Calu3 (cell line): ENCODE measurements at places on chromosomes 2 and 18.
A peak's percentile ranks its signal among the peaks of the same experiment; 100 is the strongest.

- peak; percentile 42 for DNase-seq
Measured at GRCh38 chr2:54176577-54176976, 61.2 kb downstream of the ACYP2 start.

DNA sequence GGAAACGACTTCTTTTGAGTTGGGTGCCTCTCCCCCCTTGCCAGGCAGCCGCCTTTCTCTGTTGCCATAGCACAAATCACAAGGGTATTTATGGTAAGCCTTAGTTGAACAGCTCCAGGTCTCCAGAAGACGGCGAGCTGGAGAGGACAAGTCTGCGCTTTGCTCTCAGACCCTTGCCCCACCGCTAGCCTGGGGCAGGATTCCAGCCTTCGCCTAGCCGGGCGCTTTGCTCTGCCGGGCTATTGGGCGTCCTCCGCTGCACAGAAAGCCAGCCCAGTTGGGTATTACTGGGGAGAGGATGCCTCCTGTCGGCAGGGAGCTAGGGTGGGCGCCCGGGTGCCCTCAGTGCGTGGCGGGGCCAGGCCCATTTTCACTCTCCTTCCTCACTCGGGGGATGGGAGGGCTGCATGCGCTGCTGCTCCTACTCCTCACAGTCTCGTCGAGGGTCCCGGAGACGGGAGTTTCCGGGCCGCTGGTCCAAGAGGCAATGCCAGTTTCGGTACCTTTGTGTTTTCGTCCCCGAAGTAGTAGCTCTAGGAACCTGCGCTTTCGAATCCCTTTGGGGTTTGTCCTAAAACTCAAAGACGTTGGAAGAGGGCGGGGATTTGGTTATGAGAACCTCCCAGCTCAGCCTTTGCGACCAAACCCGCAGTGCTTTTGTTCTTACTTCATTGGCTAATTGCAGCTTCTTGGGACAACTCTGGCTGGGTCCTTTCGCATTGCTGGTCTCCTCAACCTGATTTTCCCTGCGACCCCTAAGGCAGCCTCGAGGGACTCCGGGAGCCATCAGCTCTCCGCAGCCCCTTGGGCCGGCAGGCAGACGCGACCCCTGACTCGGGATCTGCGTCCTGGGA is 3.6 kb upstream of the DLX2 start:
- DNase-seq: peak; percentile 62

GRCh38 chr2:231050018-231050901 is 6.4 kb upstream of the PSMD1 start:
- peak; percentile 47 for DNase-seq

GRCh38 chr2:222297600-222297935 is 1.2 kb downstream of the PAX3 start:
- DNase-seq: no peak

GRCh38 chr18:41058351-41059125 is 896.5 kb upstream of the PIK3C3 start:
- no peak for DNase-seq

- DNase-seq: no peak
Measured at GRCh38 chr2:226911932-226912331, 76.1 kb downstream of the RHBDD1 start.

GRCh38 chr2:229033816-229034215 is 237.3 kb downstream of the PID1 start:
- no peak for DNase-seq

- DNase-seq: no peak
Measured at GRCh38 chr2:152161598-152161997, 14.0 kb downstream of the STAM2 start.

DNA sequence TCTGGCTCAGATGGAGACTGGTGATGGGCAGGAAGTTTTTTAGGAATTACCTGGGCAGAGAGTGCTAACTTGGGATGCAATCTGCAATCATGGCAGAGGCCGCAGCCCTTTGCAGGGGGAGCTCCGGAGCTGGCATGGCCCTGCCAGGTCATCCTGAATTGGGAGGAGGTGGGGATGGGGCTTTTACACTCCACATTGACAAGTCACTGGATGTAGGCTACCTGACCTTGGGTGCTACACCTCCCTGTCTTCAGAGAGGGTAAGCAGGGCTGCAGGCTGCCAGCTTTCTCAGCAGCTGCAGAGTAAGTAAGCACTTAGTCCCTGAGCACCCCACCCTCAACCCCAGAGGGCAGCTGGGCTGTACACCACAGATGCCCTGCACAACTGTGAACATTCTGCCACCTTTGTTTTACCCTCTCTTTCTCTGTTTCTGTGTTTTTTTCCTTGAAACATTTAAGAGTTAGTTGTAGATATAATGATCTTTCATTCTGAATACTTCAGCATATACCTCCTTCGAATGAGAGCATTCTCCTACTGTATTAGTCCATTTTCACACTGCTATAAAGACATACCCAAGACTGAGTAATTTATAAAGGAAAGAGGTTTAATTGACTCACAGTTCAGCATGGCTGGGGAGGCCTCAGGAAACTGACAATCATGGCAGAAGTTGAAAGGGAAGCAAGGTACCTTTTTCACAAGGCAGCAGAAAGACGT is 6.8 kb upstream of the HS1BP3 start:
- DNase-seq: no peak

- DNase-seq: peak; percentile 28
Measured at GRCh38 chr2:157627594-157628476, 829 bp downstream of the ACVR1C start.
